Fibroblast of skin of scalp (primary cell): ENCODE measurements at places on chromosomes 4 and X.

- no peak for DNase-seq
Measured at GRCh38 chrX:4754878-4755604, 1041.6 kb upstream of the PRKX start.

DNA sequence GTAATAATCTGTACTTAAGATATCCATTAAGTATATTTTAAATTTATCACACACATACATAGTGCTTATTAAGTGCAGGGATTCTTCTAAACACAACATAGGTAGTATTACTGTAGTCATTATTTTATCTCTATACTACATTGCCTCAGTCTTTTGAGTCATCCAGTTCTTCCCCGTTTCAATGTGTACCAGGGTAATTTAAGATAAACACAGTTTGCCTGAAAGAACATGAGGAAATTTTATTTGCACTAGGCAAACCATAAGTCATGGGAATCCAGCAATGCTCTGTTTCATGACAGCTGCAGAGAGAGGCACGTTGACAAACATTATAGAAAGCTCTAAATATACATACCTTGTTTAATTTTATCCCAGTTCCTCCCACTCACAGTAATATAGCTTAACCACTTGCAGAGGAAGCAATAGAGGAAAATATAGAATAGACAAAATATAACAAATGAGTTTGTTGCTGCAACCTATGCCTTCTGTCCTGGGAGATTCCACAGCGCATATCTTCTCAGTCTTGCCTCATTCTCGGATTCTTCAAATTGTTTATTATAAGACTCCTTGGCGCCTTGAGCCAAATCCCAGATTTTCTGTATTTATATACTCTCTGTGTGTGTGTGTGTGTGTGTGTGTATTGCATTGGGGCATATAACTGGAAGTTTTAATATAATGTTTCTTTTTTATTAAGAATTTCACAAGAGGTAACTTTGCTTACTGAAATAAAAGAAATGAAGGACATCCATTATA, 258.6 kb downstream of the FAM133A start:
- no peak for DNase-seq

GRCh38 chrX:131359611-131360010, 70.5 kb upstream of the IGSF1 start:
- no peak for DNase-seq

- DNase-seq = no peak
Measured at GRCh38 chr4:7397206-7398103, 37.3 kb downstream of the PSAPL1 start.

DNA sequence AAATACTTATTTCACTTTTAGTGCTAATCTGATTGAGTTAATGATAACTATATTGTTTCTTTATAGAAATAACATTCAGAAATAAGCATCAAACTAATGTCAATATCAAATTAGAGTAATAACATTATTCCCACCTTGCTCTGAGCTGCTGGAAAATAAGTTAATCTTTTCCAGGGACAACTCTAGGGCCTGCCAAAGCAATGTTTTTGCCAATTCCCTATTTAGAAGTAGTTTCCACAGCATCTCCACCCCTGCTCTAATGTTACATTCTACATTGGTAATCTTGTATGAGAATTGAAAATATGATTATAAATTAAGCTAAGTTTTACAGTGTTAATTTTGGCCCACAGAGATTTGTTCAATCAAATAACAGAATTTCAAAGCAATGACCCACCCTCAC, 68.3 kb downstream of the REELD1 start:
- DNase-seq = no peak

GRCh38 chrX:138754861-138755260, 43.3 kb upstream of the FGF13 start:
- no peak for DNase-seq
